ENCODE measurements at places on chromosomes 4 and X. TPM values are rescaled to one million over a fixed set of nuclear protein-coding genes. Genes with fewer than 3 reads are reported as not detected.

DNA sequence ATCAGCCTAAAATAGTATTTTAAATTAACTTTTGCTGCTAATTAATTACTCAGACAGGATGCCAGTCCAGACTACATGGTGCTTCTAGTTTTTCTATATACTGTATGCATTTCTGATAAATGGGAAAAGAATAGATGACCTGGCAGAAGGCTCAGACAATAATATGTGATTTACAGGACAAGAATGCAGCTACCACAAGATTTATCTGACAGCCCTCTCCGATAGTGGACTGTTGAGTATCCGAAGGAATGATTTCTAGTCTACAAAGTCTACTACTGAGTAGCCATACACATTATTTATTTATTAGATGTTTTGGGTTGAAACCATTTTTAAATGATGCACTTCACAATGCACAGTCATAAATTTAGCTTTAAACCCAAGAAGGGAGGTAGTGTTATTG, 212.8 kb downstream of the MAB21L2 start:
- no peak for DNase-seq

Gene DOCK11
- 23.2 TPM for polyA plus RNA-seq

GRCh38 chr4:55613621-55614020, 21.6 kb upstream of the PDCL2 start:
- no peak for DNase-seq

Gene MAGEA11
- polyA plus RNA-seq: not detected

DNA sequence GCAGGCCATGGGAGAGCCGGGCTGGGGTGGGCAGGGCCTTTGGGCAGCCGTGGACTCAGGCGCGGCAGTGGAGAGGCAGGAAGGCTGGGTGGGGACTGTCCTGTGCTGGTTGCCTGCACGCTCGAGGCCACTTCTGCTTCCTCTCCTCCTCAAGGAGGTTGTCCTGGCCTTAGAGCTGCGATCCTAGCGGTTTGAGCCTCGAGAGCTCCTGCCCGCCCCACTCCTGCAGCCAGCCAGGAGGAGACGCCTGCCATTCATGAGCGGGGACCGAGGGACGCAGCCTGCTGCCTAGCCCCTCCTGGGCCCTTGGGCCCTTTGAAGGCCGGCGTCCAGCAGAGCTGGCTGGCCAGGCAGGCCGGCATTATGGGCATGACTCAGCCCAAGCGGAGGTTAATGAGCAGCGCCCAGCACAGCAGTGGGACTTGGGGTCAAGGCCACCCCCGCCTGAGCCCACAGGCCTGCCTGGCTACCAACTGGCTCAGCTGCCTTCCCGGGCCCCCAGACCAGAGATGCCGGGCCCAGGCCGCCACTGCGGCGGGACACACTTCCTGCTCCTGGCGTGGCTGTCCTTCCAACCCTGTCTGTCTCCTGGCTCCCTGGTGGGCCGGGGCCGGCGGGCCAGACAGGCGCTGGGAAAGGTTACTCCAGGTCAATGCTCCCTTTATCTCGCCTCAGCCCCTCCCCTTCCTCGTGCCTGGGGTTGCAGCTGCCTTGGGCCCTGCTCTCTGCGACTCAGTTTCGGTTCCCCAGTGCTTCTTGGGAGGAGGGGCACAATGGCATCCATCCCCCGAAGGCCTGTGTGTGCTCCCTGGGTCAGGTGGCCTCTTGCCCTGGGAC, 1.8 kb downstream of the ABCD1 start:
- peak; percentile 46 for DNase-seq

GRCh38 chr4:55500072-55500471, 46.6 kb downstream of the CLOCK start:
- DNase-seq: no peak

DNA sequence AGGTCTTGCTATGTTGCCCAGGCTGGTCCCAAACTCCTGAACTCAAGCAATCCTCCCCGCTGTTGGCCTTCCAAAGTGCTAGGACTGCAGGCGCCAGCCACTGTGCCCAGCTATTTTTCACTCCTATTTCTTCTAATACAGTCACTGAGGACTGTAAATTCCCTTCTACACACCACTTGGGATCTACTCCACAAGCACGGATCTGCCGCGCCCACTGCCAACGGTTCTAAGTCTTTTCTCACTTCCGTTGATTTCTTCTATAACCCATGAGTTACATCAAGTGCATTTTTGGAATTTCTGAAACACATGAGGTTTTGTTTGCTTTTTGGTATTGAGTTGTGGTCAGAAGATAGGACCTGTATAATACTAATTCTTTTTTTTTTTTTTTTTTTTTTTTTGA, 48.6 kb downstream of the FAM53A start:
- no peak for DNase-seq

DNA sequence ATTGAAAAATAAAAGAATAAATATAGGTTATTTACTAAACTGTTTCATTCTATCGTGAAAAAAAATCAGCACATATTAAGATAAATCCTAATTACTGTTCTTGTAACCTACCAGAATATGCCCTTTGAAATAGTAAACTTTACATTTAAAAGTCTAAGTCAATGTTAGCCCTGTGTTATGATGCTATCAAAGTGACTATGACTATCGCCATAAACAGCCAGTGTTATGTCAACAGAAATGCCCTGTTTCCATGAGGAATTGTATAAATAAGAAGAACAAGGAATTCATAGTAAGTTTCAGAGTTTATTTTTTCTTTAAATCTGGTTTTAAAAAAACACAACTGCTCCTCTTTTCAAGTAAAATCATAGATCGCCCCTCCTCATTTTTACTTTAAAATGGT, 11.4 kb downstream of the NR3C2 start:
- no peak for DNase-seq

Gene PITX2
- 51.9 TPM for polyA plus RNA-seq

- no peak for DNase-seq
Observed at GRCh38 chr4:6424425-6424824, 48.0 kb downstream of the PPP2R2C start.

DNA sequence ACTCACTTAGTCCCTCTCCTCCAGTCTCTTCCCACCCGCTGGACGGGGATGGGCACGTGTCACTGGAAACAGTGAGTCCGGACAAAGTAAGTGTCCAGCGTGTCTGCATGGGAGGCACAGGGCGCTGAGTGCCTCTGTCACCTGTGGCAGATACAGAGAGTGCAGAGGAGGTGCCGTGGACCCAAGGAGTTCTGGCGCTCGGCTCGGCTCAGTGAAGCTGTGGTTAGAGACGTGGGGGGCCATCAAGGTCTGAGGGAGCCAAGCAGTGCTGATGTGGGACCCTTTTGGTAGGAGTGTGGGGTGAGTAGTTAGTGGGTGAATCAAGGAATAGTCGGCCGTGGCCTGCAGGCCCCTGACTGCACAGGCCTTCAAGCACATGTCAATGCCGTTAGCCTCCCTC, 40.1 kb upstream of the MSANTD1 start:
- no peak for DNase-seq

DNA sequence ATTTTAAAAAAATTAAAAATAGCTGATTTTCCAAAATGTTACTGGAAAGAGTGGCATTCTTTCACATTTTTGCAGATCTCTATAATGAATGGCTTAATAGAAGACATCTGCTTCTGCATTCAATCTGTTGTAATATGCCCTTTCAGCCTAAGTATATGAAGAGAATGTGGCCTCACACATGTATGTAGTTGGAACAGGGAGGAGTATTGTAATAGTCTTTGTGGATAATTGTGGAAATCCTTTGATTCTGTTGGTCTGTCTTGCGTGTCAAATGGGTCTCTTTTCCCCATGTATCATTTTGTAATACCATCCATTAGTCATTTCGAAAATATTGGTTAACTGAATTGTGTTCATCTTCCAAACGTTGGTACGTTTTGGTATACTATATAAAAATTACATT, 11.6 kb downstream of the TXLNG start:
- no peak for DNase-seq
